ENCODE measurements at places on chromosomes 4 and X.

DNA sequence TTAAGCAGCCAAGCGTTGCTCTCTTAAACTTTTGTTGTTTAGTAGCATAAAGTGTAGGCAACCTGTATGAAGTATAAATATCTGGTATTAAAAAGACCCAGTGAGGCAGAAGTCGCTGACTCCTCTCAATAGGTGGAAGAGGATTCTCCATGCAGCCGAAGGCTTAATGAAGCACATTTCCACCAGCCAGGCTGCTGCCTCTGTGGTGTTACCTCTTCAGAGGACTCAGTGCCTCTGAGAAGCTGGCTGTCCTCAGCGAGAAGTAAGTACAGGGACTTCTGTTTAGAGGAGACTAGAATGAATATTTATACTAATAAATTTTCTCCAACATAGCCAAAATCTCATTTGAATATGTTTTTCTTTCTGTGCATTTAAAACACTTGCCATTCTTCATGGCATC is 6.0 kb downstream of the SORBS2 start:
- DNase-seq: no peak

- no peak for DNase-seq
These were observed 68.7 kb upstream of the DCLK2 start for GRCh38 chr4:150009533-150009932.

GRCh38 chr4:76689145-76689817 is 208.7 kb downstream of the SOWAHB start:
- peak; percentile 13 for DNase-seq

- no peak for DNase-seq
These were observed 227.3 kb downstream of the KDR start for GRCh38 chr4:54898056-54898562.

DNA sequence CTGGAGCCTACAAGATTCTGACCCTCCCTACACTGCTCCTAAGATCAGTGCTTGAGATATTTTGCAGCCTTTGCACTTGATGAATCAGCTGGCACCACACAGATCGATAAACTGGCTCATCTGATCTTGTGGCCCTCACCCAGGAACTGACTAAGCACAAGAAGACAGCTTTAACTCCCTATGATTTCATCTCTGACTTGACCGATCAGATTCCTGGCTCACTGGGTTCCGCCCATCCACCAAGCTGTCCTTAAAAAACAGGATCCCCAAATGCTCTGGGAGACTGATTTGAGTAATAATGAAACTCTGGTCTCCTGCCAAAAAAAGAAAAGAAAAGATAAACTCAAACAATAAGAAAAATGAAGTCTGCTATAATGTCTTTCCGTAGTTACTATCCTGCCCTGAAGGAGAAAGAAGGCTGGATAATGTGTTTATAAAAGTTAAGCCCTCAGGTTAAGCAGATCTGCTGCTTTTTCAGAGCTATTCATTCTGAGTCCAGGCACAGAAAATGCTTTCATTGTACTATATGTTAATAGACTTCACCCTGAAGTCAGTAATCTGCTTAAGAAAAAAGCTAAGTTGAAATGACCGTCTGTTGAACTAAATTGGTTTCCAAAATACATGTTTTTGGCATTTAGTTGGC is 795.2 kb downstream of the TRIML1 start:
- DNase-seq: no peak

- no peak for DNase-seq
These were observed 8.9 kb downstream of the JADE1 start for GRCh38 chr4:128818442-128818841.

GRCh38 chr4:85784947-85785346 is 310.0 kb downstream of the ARHGAP24 start:
- no peak for DNase-seq

DNA sequence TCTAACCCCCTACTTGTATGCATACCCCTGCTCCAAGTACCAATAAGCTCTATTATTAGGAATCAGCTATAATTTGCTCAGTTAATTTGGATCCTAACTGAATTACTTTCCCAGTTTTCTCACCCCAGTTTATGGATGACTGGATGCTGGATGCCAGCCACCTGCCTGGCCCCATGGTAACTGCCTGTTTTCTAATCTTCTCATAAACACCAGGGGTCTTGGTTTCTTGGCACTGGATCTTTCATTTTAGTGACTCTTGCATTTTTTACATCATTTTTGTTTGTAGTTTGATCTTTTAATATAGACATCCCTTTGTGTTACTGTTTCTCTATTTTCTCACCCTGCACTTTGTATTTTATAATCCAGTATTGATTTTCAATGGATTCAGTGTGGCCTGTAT is 246.8 kb downstream of the ADGRL3 start:
- no peak for DNase-seq

- DNase-seq: no peak
These were observed 77.8 kb downstream of the GPC3 start for GRCh38 chrX:133907606-133908005.

DNA sequence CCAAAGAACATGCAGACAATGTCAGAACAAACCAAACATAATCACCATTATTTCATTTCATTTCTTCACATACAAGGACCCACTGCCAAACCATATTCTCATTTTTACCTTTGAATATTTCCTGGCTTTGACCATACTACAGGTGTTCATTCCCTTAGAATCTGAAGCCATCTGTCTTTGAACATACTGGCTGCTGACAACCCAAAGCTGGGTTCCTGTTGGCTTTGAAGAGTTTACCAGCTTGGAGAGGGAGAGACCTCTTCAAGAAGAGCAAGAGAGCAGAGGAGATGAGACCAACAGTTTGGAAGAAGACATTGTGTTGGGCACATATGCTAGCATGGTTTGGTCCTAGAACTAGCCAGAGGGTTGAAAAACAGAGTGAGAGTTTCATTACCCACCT is 145.6 kb upstream of the KCNIP4 start:
- no peak for DNase-seq

GRCh38 chrX:2340991-2341390 is 159.8 kb downstream of the DHRSX start:
- DNase-seq: no peak

DNA sequence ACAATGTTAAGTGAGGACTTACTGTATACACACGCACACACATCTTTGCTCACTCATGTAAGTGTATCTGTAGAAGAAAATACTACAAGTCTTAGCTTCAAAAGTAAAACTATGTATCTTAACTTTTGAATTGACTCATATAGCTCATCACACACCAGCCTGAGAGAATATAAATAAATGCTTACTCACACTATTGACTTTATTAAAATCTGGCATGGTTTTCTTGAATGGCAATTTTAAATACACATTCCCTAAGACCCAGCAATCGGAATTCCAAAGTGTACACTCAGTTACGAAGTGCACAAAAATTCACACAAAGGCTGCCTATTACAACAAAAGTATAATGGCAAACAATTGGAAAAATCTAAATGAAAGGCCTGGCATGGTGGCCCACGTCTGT is 2.0 kb downstream of the ERCC6L start:
- no peak for DNase-seq

GRCh38 chr4:17787315-17787714 is 5.9 kb upstream of the FAM184B start:
- DNase-seq: no peak

DNA sequence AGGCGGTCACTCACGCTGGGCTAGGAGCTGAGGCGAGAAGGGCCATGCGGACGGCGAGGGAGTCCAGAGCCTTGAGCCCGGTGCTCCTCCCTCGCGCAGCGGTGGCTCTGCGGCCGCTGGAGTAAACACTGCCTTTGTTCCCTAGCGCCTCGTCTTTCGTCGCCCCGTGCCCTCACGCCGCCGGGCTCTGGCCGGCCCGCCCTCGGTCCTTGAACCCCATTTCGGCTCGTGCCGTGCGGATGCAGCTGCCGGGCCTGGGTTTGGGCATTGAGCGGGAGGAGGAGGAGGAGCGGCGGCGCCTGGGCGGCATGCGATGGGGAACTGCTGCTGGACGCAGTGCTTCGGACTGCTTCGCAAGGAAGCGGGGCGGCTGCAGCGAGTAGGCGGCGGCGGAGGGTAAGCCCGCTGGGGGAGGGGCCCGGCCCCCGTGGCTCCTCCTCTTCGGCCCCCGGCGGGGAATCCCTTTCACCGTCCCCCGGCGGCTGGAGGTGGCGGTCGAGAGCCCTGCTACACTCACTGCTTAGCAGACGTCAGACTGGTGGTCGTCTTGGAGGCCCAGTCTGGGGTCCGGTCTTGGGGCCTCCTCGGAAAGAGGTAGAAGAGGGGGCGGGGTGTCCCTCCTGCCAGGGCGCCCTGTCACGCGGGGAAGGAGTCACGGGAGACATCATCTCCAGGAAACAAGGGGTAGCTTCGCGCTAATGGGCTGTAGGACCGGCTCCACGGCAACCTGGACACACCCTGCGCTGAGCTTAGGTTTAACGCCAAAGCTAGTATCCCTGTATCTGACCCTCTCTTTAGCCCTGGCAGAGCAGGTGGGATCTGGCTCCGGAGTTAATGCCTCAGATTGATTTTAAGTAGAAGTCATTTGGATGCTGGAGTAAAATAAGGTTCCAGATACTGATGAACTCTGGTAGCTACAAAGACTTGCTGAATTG is at the start of gene AP1AR:
AP1AR (plus strand) TSS at position 9 of the 935 bp plus-strand sequence; CDS start at position 314, 305 bp downstream.
- peak; percentile 76 for DNase-seq

DNA sequence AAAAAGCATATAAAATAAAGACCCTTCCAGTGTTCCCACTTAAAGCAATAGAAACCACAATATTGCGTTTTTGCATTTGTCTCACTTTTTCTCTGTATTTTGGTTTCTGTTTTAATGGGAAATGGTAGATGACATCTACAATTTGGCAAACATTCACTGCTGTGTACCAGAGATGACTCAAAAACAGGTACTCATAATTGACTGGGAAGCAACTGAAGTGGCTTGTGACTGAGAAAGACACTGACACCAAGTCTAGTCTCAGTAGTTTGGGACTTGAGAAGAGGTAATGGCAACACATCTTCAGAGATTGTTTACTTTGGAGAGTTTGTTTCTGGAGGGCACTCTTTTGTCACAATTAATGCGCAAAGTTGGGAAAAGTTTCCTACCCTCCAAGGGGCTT is 42.0 kb downstream of the AREG start:
- DNase-seq: no peak

- no peak for DNase-seq
These were observed 236.3 kb downstream of the PCDH10 start for GRCh38 chr4:133385161-133385954.

GRCh38 chr4:80471756-80472155 is 136.2 kb downstream of the CFAP299 start:
- no peak for DNase-seq

GRCh38 chrX:129732857-129733256 is 5.9 kb upstream of the XPNPEP2 start:
- DNase-seq: no peak

DNA sequence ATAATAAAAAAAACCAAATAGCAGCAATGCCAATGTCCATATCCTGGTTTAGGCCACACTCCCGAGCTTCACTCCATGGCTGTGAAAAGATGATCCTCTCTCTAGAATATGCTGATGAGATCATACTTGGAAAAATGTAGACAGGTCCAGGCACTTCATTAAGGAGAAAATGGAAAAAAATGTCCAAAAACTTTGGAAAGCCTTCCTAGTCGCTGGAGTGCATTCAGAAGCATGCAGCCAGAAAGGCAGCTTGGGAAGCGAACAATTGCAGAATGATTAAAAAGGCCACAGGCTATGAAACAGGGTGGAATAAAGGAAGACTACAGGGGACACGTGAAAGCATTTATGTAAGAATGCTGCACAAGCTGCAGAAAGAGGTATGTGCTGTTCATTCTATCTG is 165.6 kb upstream of the HCCS start:
- no peak for DNase-seq

- DNase-seq: no peak
These were observed 12.0 kb upstream of the LRAT start for GRCh38 chr4:154731756-154732155.

GRCh38 chr4:110770353-110770752 is 147.5 kb upstream of the PITX2 start:
- no peak for DNase-seq

GRCh38 chr4:74104145-74104544 is 5.2 kb upstream of the CXCL2 start:
- no peak for DNase-seq

GRCh38 chr4:1927675-1928074 is 56.5 kb downstream of the NSD2 start:
- no peak for DNase-seq

DNA sequence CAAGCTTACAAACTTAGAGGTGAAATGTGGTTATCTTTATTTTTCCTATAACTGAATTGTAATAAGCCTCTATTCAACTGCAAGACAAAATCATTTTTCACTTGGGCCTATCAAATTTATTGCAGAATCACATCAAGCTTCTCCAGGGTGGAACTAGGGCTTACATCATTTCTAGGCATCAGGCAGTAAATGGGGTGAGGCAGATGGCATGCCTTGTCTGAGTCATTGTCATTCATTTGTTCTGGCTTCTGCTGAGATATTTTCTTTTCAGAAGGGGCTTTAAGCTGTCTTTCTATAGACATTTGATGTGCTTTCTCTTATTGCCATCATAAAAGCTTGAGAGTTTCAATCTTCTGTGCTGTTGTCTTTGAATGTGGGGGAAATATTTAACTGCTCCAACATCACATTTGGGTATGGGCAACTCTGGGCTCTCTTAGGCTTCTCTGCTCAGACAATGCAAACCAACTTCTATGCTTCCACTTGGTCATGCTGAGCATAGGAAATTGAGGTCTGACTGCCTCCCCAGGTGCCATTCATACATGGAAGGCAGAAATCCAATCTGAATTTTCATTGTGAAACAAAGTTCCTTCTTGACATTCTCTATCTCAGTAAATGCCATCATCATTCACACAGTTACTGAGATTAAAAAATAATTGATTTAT is 225.8 kb upstream of the GIMD1 start:
- no peak for DNase-seq

DNA sequence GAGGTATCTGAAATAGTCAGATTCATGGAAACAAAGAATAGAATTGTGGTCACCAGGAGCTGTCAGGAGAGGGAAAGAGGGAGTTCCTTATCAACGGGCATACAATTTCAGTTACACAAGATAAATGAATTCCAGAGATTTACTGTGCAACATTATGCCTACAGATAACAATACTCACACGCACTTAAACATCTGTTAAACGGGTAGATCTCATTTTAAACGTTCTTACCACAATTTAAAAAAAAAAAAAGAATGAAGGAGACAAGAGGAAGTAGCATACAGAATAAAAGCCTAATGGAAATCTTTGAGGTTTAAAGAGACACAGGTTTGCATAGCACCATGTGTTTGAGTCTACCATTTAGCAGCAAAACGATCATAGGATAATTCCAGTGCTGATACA is 298.0 kb downstream of the DKK2 start:
- no peak for DNase-seq

- DNase-seq: no peak
These were observed 353.1 kb upstream of the NR3C2 start for GRCh38 chr4:148795156-148795864.

Measured in occipital lobe (tissue), 3 donors.